ENCODE measurements at places on chromosomes 4 and X.

DNA sequence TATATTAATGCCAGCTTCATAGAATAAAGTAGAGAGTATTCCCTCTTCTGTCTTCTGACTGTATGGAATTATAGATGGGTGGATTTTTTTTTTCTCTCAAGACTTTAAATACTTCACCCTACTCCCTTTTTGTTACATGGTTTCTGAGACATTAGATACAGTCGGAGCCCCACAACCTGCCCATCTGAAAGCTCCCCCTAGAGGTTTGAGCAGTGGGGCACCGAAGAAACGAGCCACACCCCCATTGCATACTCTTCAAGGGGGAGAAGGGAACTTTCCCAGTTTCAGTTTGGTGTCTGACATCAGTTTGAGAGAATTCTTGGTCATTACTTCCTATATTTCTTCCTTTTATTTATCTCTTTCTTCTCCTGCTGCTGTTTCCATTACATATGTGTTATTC is 437.6 kb upstream of the AGA start:
- DNase-seq, result no peak

- peak; percentile 12 for DNase-seq
Observed at GRCh38 chrX:46686003-46686645, 72.8 kb downstream of the SLC9A7 start.

- DNase-seq, result no peak
Observed at GRCh38 chrX:25241461-25241860, 225.7 kb upstream of the ARX start.

GRCh38 chrX:154486052-154486395 is 391 bp downstream of the UBL4A start:
- DNase-seq, result peak; percentile 27

GRCh38 chr4:48634688-48635308 is 144.7 kb downstream of the ZAR1 start:
- no peak for DNase-seq

DNA sequence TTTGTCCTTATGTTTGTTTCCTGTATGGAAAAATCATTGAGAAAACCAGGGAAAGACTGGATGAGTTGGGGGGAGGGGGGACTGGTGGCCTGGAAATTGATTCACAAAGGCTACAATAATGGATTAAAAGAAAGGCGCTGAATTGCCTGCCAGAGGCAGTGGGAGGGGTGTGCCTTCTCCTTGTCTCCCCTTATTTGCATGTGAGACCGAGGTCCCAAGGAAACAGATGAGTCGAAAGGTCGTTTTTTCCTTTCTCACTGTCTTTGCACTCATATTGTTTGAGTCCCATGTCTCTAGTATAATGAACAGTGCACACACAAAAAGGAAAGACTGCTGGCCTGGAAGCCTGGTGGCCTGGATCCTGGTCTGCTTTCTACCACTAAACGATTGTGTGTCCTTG is 86.6 kb upstream of the ZDHHC15 start:
- DNase-seq, result no peak
